COR-L47 (cell line): ENCODE measurements at places on chromosomes 5 and 9.

GRCh38 chr5:33212439-33212838 is 228.3 kb upstream of the TARS1 start:
- no peak for DNase-seq

GRCh38 chr9:89462199-89462598 is 35.7 kb downstream of the SEMA4D start:
- no peak for DNase-seq

DNA sequence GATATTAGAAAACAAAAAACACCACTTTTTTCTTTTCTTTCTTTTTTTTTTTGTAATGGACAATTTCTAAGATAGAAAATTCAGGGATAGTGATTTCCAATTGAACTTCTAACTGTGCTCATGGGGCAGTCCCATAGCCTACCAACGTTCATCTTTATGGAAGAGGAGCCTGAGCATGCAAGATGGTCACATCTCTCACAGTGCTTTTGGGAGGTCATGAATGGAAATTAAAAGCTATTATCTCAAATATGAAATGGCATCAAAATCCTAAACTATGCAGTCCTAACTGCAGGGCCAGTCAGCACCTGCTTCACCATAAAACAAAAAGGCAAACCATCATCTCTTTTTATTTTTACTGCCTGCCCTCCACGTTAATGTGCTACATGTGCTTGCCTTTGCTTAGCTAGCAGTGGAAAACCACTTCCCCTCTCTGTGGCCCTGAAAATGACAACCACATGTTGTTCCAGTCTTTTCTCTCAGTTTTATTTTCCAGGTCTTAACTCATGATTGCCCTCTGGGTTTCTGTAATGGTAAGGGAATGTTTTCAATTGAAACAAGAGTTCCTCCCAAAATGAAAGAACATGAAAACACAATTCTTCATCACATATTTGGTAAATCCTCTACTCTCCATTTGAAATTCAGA is 16.7 kb downstream of the IFNB1 start:
- no peak for DNase-seq

GRCh38 chr5:82100303-82101077 is 128.7 kb downstream of the ATG10 start:
- DNase-seq: no peak

DNA sequence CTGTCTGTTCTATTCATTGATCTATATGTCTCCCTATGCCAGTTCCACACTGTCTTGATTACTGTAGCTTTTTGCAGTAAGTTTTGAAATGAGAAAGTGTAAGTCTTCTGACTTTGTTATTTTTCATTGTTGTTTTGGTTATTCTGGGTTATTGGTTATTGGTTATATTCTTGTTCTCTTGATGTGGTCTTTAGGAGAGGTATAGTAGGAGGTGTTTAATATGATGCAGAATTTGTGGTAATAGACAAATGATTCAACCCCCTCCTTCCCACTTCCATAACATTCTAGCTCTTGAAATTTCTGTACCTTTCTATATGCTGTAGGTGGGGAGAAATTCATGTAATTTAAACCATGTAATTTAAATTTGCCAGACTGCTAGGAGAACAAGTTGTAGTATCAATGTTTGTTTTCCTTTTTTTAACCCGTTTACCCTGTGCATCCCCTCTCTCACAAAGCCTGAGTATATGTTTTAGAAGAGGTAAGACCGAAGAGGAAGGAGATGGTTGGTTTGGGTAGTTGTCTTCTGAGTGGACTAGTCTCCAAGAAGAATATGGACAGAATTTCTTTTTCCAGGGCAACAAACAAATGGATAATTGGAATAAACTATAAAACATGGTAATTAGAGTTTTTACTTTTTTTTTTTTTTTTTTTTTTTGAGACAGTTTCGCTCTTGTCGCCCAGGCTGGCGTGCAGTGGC is 19.2 kb downstream of the ANKHD1 start:
- DNase-seq: no peak

GRCh38 chr9:32940740-32941139 is 60.7 kb downstream of the APTX start:
- DNase-seq: no peak
